ENCODE measurements at places on chromosomes 4 and X. TPM values are rescaled to one million over a fixed set of nuclear protein-coding genes. Genes with fewer than 3 reads are reported as not detected.
A peak's percentile ranks its signal among the peaks of the same experiment; 100 is the strongest.

DNA sequence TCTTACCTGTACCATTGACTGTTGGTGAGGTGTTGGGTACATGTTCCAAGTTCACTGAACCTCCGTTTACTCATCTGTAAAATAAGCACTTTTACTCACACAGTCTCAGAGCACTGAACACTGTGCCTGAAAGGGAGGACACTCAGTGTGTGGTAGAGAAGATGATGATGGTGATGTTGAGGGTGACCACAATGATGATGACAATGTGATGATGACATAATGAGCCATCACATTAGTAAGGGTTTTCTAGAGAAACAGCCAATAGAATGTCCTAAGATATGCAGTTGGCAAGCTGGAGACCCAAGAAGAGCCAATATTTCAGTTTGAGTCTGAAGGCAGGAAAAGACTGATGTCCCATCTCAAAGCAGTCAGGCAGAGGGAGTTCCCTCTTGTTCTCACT, 315.4 kb upstream of the IGFBP7 start:
- no peak for DNase-seq

Gene LUZP4
- not detected for total RNA-seq

- no peak for DNase-seq
Observed at GRCh38 chr4:37524267-37524666, 161.9 kb downstream of the RELL1 start.

GRCh38 chr4:188414441-188414840, 275.2 kb downstream of the TRIML1 start:
- no peak for DNase-seq

Gene SYP
- 8.5 TPM for total RNA-seq

Gene CXCL1
- not detected for total RNA-seq

Gene CXCR3
- total RNA-seq, result 17.5 TPM

DNA sequence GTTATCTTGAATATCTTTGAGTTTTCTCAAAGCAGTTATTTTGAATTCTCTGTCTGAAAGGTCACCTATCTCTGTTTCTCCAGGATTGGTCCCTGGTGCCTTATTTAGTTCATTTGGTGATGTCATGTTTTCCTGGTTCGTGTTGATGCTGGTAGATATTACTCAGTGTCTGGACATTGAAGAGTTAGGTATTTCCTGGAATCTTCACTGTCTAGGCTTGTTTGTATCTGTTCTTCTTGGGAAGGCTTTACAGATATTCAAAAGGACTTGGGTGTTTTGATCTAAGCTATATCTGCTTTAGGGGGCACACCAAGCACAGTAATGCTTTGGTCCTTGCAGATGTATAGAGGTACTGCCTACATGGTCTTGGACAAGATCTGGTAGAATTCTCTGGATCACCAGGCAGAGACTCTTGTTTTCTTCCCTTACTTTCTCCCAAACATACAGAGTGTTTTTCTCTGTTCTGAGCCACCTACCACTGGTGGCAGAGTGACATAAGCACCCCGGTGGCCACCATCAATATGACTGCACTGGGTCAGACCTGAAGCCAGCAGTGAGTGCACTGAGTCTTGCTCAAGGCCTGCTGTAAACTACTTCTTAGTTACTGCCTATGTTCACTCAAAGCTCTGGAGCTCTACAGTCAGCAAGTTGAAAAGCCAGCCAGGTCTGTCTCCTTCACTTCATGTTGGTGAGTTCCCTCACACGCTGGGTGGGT, 193.5 kb upstream of the AMOT start:
- DNase-seq, result no peak

- DNase-seq, result no peak
Observed at GRCh38 chrX:44675362-44676024, 132.8 kb upstream of the FUNDC1 start.

GRCh38 chr4:53601251-53601764, 10.0 kb upstream of the LNX1 start:
- peak; percentile 34 for DNase-seq

GRCh38 chrX:896256-896655, 265.7 kb downstream of the SHOX start:
- no peak for DNase-seq

- no peak for DNase-seq
Observed at GRCh38 chr4:130035391-130035790, 939.4 kb downstream of the C4orf33 start.

Gene RBM46
- total RNA-seq, result not detected

DNA sequence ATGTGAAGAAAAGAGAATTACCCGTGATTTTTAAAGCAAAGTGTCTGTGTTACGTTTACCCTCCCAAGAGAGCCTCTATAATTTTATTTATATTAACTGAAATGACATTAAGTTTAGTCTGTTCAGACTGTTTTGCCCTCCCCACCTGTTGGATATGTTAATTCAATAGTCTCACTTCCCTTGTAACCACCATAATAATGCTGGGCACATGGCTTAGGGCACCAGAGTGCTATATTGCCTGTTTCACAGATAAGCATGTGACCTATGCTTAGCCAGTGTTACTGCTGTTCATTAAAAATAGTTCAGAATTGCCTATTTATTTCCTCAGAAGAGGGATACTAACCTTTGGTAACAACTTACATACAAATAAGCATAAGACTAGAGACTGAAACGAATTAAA, 446.2 kb downstream of the FAT4 start:
- DNase-seq, result no peak

DNA sequence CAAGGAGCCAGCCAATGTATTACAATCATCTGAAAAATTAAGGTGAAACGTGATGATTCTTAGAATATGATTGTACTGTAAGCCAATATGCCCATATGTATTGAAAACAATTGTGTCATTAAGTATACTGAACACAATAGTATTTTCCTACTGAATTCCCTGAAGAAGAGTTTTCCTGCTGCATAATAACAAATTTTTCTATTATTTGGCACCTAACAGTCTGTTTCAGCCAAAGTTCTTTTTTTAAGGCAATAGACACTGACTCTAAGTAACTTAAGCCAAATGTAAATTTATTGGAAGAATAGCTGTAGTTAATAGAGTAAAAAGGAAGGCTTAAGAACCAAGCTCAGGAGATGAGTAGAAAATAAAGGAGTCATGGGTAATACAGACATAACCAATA, 220.6 kb downstream of the PPP4R3C start:
- DNase-seq, result no peak

Data from activated CD4-positive, alpha-beta T cell treated with anti-CD3 and anti-CD28 coated beads for 36 hours (primary cell).